C1 segment of cervical spinal cord (tissue), 14 donors: ENCODE measurements at places on chromosomes 16 and 17.

DNA sequence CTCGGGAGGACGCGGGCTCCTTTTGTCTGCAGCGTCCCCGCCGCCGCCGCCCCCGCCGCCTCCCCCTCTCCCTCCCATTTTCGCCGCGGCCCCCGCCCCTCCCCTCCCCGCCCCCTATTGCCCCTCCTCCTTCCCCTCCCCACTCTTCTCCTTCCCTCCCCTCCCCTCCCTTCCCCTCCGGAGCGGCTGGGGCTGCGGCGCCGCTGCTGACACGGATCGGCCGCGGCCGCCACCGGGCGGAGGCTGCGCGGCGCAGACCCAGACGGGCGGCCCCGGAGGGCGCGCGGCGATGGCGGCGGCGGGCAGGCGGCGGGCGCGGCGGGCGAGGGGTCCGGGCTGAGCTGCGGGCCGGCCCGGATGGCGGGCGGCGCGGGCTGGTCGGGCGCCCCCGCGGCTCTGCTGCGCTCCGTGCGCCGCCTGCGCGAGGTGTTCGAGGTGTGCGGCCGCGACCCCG, at the start of gene RAB11FIP4:
RAB11FIP4 (plus strand) TSS at position 180 of the 454 bp plus-strand sequence; CDS start at position 358, 178 bp downstream.
- DNase-seq = peak; percentile 37

GRCh38 chr17:82536512-82537201, 17.1 kb downstream of the FOXK2 start:
- DNase-seq = no peak

- no peak for DNase-seq
Observed at GRCh38 chr16:66189951-66190350, 176.5 kb upstream of the CDH5 start.

GRCh38 chr17:43215341-43215740, 3.7 kb downstream of the TMEM106A start:
- no peak for DNase-seq
